H9 (cell line): ENCODE measurements at places on chromosomes 7 and 10. TPM values are rescaled to one million over a fixed set of nuclear protein-coding genes. Genes with fewer than 3 reads are reported as not detected.

- no peak for DNase-seq
Measured at GRCh38 chr10:80530251-80530650, 7.5 kb upstream of the SH2D4B start.

- DNase-seq: no peak
Measured at GRCh38 chr7:103573479-103574058, 127.6 kb upstream of the SLC26A5 start.

GRCh38 chr7:5448378-5449037, 24.9 kb upstream of the TNRC18 start:
- peak; percentile 60 for DNase-seq

SPACDR gene
- 0.39 TPM in 1 of 2 replicates, not detected in the other for total RNA-seq

GRCh38 chr10:98623176-98623575, 176.4 kb upstream of the HPS1 start:
- DNase-seq: no peak

DNA sequence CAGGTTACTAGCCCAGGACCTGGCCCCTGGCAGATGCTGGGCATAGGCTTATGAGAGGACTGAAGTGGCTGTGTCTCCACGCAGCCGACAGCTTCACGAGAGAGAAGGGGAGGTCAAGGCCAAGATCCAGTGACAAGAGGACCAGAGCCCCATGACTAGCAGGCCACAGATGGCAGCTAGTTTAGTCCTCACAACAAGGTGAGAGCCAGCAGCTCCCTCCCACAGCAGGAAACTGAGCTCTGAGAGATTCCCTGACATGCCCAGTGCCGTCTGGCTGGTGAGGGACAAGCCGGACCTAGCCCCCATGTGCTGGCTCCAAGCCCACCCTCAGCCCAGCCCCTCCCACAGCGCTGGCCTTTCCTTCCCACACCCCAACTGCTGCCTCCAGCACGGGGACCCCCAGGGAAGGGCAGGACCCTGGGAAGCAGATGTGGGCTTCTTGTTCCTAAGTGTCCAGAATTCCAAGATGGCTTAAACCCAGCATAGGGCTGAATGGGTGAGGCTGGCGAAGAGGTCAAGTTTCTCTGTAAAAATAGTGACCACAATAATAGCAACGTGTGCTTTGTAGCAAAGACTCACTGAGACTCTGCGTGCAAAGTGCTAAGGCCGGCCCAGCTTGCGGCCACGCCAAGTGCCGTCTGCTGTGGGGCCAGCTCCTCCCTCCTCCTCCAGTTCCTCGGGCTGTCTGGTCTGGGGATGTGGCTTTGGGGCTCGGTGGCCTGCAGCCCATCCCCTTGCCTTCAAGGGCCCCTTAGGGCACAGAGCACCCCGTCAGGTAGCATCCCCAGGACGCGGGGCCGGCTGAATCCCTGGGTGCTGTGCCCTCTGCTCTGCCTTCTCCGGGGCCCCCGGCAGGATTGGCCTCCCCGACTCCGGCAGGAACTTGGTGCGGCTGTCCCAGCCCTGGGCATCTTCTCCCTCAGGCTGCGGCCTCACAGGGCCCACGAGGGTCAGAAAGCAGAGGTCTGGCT, 7.8 kb upstream of the FAM20C start:
- no peak for DNase-seq

GRCh38 chr7:155455132-155455693, 2.7 kb upstream of the EN2 start:
- no peak for DNase-seq

- no peak for DNase-seq
Measured at GRCh38 chr10:112960151-112960681, 10.2 kb downstream of the TCF7L2 start.

ACSM6 gene
- 0.18 TPM in 1 of 2 replicates, not detected in the other for total RNA-seq

GRCh38 chr7:42869131-42870020, 42.5 kb downstream of the C7orf25 start:
- DNase-seq: no peak

SPDYE18 gene
- not detected in 2 replicates for total RNA-seq

DDC gene
- not detected in 2 replicates for total RNA-seq

- DNase-seq: no peak
Measured at GRCh38 chr7:132138817-132139216, 437.5 kb downstream of the PLXNA4 start.

STARD3NL gene
- total RNA-seq: 33.5 and 36.5 TPM in 2 replicates

DNA sequence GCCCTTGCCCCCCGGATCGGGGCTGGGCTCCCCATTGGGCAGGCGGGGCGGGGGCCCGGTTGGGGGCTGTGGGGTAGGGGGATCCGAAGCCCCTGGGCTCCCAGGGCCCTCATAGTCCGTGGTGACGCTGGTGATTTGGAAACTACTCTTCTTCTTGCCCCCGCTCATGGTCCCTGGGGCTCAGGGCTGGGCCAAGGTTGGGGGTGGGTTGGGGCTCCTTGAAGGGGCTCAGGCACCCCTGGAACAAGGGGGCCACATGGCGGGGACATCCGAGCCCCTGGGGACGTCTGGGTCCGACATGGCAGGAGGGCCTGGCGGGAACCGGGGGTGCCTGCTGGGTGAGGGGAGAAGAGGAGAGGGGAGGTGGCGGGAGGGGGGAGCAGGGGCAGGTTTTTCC, 1.1 kb downstream of the TSC22D4 start:
- DNase-seq: no peak

GRCh38 chr10:4048236-4048864, 263.3 kb upstream of the KLF6 start:
- no peak for DNase-seq

DNA sequence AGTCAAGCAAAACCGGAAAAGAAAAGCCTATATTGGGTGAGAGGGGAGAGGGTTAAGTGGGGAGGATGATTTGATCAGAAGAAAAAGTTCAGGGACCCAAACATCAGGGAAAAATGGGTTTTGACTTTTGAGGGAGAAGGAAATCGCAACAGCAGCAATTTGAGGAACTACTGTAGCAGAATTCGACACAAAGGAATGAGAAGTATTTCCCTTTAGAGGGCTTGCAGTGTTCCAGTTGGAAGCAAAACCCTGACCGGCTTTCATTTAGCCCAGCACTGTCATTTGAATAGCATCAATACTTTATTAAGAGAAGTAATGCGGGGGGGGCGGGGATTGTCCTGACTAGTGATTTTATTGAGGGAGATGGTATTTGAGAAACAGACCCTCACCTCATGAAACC, 37.2 kb upstream of the GATA3 start:
- no peak for DNase-seq

GRCh38 chr10:85168243-85168642, 839.9 kb downstream of the CCSER2 start:
- DNase-seq: no peak

DNA sequence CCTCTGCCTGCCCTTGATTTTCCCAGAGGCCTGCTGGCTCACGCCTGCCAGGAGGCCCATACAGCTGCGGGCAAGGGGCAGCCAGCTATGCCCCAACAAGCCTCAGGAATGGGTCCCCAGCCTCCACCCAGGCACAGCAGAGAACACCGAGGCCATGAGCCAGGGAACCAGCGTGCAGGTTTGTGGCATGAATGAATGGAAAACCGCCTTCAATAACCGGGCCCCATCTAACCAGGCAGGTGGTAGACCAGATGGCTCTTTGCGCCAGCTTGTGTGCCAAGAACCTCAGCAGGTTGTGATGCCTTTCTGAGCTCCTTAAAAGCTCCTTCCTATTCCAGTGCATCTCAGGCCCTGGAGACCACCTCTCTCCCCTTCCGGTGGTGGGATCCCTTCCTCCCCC, 50.2 kb downstream of the ELFN1 start:
- no peak for DNase-seq

PDE6C gene
- not detected in 2 replicates for total RNA-seq

DNA sequence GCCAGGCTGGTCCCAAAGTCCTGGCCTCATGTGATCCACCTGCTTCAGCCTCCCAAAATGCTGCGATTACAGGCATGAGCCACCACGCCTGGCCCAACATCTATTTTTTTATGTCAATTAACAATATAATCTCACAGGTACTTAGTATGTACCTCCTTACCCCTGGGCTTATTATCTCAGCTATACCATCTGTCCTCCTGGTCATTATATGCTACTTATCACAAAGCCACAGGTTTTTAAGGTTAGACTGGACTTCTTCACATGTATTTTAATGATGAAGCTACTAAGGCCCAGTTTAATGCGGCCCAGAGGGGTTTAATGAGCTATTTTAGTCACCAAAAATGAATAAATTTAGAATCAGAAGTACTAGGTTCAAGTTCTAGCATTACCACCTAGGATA, 3.4 kb downstream of the NSUN6 start:
- no peak for DNase-seq

GRCh38 chr7:128160296-128160695, 80.8 kb upstream of the LEP start:
- DNase-seq: peak; percentile 10
